Vagina (tissue), 2 donors: ENCODE measurements at places on chromosomes 11 and 22. TPM values are rescaled to one million over a fixed set of nuclear protein-coding genes. Genes with fewer than 3 reads are reported as not detected.

Gene MYRF
- total RNA-seq, result 0.25 TPM

Gene HOATZ
- not detected for total RNA-seq

Gene IGF2
- 56.5 TPM for total RNA-seq

Gene MMP13
- 0.98 TPM for total RNA-seq

Gene FAM181B
- 0.49 TPM for total RNA-seq

Gene TRIM48
- not detected for total RNA-seq

- H3K27me3 ChIP-seq, result no peaks in the 10 kb centered on the region
- no peak within 1 kb of the TSS for H3K27ac ChIP-seq
- H3K4me3 ChIP-seq, result no peak within 1 kb of the TSS
Observed at GRCh38 chr11:47448566-47449427, at the start of gene RAPSN. Gene RAPSN (minus strand): TSS chr11:47449136. CDS start chr11:47448964, 172 bp downstream.

GRCh38 chr11:34996958-34997357 lies 80.5 kb downstream of the PDHX start:
- no peak overlapping the region for H3K4me3 ChIP-seq
- no peaks in the 10 kb centered on the region for H3K27me3 ChIP-seq
- peaks cover 6% of the 10 kb centered on the region for H3K4me1 ChIP-seq
- DNase-seq, result no peak
- no peaks in the 10 kb centered on the region for H3K36me3 ChIP-seq
- H3K27ac ChIP-seq, result no peak overlapping the region

- H3K4me3 ChIP-seq, result no peak overlapping the region
- peaks cover under 1% of the 10 kb centered on the region for H3K4me1 ChIP-seq
- H3K36me3 ChIP-seq, result no peaks in the 10 kb centered on the region
Observed at GRCh38 chr11:70103256-70103975, 25.3 kb downstream of the ANO1 start.

Gene C1QTNF4
- 3.4 TPM for total RNA-seq

Gene C11orf91
- not detected for total RNA-seq
